Bone marrow (tissue), 2 donors: ENCODE measurements at places on chromosomes 13 and 19.

- no peak for DNase-seq
Observed at GRCh38 chr13:106517109-106517847, 18.2 kb downstream of the EFNB2 start.

DNA sequence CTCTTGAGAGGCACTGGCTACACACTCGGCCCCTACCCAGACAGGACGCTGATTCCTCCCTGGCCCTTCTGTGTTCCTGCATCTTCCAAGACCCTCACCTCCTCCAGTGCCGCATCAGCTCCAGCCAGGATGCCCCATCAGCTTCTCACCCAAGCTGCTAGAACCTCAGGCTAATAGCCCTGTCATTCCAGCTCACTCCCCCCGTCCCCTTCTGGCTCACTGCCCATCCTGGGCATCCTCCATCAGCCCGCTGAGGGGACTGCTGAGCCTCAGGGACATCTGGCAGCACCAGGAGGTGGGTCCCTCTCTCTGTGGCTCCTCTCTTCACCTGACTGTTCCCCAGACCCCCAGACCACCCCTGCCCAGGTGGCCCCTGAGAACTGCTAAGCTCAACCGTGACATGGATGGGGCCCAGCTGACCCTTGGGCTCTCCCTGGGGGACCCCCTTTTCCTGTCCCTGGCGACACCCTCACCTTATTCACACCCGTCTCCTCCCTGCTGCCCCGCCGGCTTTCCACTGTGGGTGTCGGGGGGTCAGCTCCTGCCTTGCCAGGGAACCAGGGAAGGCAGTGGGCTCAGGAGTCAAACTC lies 4.8 kb downstream of the FFAR3 start:
- no peak for DNase-seq

DNA sequence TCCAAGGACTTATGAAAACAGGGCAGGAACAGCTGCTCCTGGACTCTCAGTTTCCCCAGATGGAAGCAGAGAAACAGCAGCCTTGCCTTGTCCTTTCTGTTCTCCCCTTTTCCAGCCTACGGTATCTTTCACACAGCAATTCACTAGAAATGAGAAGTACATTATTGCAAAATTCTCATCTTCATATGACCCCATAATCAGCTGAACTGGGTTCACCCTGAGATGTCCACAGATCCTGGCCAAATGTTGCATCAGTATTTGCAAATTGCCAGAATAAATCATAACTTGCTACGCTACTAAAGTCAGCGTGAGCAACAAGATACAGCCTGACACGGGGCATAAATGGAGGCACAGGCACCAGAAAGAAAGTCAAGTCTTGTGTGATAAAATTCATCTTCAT lies 16.1 kb downstream of the VSTM1 start:
- no peak for DNase-seq

- no peak for DNase-seq
Observed at GRCh38 chr13:99065235-99066015, 87.6 kb upstream of the DOCK9 start.

DNA sequence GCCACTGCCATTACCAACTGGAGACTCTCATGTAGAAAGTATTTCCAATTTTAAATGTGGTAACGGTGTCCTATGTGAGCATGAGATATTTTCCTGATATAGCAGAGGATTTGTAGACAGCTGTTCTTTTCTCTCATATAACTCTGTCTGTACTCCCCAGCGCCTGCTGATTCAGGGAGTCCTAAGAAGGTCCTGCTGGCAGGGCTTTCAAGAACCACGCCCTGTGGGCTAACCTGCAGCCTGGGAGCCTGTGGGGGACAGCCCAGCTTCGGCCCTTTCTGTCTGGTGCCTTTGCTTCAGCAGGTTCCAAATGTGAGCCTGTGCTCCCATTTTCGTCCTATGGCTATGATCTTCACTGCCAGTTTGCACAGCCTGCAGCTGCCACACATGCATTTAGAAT lies 316.8 kb downstream of the ATP8A2 start:
- DNase-seq = no peak

DNA sequence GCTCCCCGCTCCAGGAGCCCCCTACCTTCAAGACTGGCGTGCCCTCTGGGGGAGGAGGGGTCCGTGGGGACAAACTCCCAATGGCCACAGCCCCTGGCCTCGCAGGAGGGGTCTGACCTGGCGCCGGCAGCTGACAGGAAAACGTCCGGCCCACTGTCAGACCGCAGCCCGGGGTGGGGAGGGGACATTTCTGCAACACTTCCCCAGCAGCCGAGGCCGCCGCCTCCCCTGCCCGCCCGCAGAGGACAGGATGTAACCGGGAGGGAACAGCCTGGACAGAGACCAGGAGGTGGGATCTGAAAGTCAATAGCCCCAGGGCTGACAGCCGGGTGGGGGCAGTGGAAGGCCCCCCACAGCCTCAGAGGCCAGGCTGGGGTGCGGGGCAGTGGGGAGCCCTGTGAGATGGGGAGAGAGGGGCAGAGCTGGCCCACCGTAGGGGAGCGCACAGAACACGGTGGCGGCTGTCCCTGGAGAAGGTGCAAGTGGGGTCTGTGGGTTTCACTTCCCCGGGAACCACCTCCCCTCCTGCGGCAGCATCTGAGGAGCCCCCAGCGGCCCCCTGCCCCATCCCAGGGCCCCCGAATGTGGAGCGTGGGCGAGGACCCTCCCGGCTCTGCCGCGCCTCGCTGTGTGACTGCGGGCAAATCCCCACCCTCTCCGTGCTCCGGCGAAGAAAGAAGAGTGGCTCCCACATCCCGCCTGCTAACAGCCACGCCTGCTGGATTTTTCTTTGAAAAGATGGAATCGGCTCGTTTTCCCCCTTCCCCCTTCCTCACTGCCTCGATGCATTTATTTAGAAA lies at the start of gene PEAK3:
TSS of gene PEAK3 (minus strand) at position 114 of the 800 bp plus-strand sequence. CDS start 1,244 bp downstream, outside the sequence.
- DNase-seq = no peak

DNA sequence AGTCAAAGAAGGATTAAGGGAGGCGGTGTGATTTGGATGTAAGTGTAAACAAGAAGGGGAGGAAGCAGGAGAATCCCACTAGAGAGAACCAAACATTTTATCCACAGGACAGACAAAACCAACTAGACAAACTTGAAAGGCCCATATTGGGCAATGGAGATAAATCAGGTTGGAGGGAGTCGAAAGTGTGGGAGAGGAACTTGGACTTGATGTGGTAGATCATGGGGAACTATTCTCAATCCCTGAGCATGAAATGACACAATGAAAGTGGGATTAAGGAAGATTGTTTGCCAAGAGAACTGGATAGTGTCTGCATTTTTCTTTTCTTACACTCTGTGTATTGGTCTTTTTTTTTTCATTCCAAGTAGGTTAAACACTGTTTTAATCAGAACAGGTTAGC lies 17.9 kb downstream of the GPR183 start:
- DNase-seq = no peak

GRCh38 chr13:45915686-45916439 lies 64.3 kb upstream of the SIAH3 start:
- no peak for DNase-seq

DNA sequence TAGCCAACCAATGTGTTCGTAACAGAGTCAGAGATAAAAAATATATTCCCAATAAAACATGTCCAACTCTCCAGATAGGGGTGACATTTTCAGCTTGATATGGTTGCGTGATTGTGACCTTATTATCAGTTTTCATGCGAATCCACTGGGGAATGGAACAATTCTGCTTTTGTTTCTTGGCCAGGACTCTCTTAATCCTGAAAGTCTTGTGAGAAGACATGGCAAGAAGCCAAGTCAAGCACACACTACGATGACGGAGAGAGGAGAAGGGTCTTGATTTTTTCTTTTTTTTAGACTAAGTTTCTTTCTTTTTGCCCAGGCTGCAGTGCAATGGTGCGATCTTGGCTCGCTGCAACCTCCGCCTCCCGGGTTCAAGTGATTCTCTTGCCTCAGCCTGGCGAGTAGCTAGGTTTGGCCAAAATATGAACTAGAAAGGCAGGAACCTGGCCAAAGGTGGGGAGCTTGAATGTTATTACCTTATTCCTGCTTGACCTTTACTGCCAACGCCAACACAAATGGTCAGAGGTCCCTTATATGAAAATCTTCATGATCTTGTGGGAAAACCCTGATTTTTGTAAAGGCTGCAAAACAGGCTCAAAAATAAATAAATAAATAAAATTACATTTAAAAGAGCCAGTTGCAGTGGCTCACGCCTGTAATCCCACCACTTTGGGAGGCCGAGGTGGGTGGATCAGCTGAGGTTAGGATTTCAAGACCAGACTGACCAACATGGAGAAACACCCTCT lies 14.5 kb downstream of the ZNF816 start:
- no peak for DNase-seq

GRCh38 chr13:73860501-73860900 lies 273.7 kb downstream of the KLF12 start:
- no peak for DNase-seq

GRCh38 chr19:35216016-35216832 lies 12.3 kb downstream of the FAM187B start:
- DNase-seq = no peak

GRCh38 chr13:48561466-48562235 lies 28.8 kb upstream of the RCBTB2 start:
- DNase-seq = no peak

GRCh38 chr13:73416093-73416492 lies 357.3 kb downstream of the KLF5 start:
- DNase-seq = no peak

DNA sequence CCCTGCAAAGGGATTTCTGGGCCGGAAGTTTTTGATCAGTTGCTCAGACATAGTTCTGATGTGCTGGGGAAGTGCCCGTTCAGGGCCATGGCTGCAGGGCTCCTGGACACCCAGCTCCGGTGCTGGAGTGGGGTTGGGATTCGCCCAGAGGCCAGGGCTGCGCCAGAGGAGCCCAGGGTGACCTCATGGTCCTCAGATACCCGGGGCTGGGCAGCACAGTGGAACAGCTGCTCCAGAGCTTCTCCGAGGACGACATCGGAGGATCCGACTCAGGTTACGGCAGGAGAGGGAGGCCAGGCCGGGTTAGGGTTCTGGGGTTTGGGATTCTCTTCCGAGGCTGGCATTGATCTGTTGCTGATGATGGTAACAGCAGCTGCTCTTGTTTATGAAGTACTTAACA lies 20.9 kb downstream of the CARM1 start:
- DNase-seq = no peak
